Neural crest cell (in vitro differentiated cells): ENCODE measurements at places on chromosomes 7 and 10.
A peak's percentile ranks its signal among the peaks of the same experiment; 100 is the strongest.

DNA sequence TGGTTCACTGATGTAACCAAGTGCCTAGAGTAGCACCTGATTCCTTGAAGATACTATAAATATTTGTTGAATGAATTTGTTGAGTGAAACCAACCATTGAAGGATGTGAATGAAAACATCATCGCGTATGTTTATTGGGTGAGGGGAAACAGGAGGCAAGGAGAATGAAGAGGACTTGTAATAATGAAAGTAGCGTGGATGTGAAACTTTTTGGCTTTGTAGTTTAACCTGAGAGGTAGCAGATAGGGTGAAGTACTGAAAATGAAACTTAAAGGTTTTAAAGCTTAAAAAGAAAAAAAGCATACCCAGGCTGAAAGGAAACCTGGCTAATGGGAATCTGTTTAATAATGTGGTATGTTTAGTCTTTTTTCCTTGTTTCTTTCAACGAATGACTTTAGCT, 5.2 kb downstream of the CCNY start:
- no peak for DNase-seq

- no peak for DNase-seq
These were observed 31.0 kb downstream of the PDE1C start for GRCh38 chr7:32039000-32039756.

DNA sequence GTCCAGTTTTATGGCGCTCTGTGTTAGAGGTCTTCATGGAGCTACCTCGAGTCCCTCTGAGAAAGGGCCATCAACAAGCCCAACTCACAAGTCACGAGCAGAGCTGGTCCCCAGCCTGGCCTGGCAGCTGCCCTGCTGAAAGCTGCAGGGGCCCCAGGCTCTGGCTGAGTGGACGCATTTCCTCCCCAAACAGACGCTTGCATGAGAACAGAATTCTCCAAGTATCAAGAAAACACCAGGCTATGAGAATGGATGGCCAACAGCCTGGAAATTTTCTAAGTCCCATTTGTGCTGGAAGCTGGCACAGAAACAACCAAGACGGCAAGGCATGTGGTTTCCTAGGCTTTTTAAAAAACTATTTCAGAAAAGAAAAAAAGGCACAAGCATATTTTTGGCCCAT, 114.8 kb downstream of the FAM53B start:
- DNase-seq = no peak

- DNase-seq = no peak
These were observed 337.9 kb downstream of the FGFR2 start for GRCh38 chr10:121260377-121260776.

- no peak for DNase-seq
These were observed 35.0 kb upstream of the DGKB start for GRCh38 chr7:14937581-14937980.

DNA sequence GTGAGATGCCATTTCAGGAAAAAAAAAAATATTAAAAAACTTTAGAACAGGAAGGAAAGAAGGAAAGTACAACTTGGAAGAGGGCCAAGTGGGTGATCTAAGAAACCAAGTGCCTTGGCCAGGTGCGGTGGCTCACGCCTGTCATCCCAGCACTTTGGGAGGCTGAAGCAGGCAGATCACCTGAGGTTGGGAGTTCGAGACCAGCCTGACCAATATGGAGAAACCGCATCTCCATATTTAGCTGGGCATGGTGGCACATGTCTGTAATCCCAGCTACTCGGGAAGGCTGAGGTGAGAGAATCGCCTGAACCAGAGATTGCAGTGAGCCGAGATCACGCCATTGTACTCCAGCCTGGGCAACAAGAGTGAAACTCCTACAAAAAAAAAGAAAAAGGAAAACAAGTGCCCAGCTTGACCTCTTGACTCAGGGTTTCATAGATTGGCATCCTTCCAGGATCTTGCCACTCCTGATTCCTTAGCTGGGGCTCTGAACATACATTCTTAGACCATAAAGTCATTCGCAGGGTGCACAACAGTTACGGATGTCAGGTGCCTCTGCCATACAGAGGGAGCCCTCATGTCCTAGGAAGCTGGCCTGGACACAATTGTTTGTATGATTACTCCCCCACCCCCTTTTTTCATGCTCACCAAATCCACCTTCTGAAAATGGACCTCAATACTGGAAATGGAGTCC, 2.1 kb upstream of the GUSB start:
- DNase-seq = no peak

DNA sequence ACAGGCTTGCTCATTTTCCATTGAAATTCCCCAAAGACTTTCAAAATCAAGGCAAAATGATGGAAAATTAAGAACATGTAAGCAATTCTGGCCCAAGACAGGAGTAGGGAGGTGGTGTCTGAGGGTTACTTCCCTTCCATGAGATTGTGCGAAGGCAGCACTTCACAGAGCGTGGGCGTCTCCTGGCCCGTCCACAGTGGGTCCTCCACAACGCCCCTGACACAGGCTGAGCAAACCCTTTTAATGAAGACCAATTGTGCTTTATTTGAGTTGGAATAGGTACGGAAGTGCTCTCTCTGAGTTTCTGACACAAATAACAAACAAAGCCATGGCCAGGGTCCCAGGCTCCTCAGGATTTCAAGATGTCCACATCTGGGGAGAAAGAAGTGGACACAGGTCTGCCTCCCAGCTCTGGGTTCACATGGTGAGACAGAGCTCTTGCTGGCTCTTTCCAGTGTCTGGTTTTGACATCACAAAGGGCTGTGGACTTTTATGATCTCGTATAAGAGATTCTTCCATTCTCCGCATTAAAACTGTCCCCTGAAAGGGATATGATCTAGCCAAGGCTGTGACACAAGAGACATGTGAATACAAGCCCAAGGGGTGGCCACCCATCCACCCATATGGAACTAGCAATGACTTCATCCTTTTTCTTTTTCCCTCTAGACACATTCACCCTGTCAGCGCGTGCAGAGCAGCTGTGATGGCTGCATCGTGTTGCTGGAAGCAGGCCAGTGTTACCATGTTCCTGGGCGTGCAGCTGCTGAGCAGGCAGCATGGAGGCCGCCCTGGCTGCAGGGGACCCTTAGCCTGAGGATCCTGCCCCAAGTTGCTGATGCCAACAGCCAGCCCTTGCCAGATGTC, 145.6 kb downstream of the ADAM12 start:
- DNase-seq = no peak

DNA sequence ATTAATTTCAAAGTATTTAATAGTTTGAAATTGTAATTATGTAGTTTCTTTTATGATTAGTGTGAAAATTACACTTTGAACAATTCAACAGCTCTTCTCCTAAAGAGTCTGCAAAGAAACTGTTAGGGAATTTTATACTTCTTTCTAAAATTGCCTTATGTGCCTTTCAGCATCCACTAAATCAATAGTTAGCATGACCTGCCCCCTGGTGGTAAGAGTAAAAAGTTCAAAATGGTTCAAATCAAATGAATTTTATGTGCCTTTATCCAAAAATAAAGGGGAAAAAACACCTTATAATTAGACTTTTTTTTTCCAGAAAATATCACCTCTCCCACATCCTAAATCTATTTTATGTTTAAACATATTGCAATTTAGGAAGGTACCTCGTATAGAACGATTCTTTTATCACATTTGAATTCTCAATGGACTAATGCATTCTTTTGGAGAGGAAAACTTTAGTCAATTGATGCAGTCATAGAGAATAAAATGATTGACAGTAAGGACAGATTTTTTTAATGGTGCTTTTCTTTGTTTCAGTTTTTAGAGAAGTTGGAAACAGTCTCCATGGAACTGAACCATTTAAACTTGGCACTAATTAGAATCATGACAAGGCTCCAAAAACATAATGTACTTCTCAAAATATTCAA, 163.7 kb downstream of the SEMA3D start:
- peak; percentile 52 for DNase-seq

GRCh38 chr7:20738518-20739481, 47.9 kb downstream of the SP8 start:
- DNase-seq = no peak
